ENCODE measurements at places on chromosomes 3 and 15. TPM values are rescaled to one million over a fixed set of nuclear protein-coding genes. Genes with fewer than 3 reads are reported as not detected.

The DNAH1 gene
- total RNA-seq, result 20.1 TPM

The KLHL6 gene
- total RNA-seq, result 4.7 TPM

The RMDN3 gene
- 38.3 TPM for total RNA-seq

DNA sequence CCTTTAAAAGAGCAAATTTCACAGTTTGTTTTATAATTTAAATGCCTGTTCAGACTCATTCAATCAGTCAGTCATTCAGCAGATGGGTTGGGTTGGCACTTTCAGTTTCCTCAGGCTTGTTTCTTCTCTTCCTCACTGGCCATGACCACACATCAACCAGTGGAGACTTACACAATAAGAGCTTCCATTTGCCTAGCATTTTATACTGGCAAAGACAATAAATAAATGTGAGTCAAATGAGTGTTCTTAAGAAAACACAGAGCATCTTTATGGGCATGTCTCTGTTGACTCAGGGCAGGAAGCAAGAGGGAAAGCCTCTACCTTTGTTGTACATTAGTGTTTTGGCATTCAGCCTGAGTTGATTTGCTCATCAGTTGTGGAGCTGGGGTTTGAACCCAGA lies 122.6 kb downstream of the EPHB1 start:
- DNase-seq, result no peak

GRCh38 chr15:75718328-75718727 lies 5.7 kb upstream of the CSPG4 start:
- DNase-seq, result no peak

DNA sequence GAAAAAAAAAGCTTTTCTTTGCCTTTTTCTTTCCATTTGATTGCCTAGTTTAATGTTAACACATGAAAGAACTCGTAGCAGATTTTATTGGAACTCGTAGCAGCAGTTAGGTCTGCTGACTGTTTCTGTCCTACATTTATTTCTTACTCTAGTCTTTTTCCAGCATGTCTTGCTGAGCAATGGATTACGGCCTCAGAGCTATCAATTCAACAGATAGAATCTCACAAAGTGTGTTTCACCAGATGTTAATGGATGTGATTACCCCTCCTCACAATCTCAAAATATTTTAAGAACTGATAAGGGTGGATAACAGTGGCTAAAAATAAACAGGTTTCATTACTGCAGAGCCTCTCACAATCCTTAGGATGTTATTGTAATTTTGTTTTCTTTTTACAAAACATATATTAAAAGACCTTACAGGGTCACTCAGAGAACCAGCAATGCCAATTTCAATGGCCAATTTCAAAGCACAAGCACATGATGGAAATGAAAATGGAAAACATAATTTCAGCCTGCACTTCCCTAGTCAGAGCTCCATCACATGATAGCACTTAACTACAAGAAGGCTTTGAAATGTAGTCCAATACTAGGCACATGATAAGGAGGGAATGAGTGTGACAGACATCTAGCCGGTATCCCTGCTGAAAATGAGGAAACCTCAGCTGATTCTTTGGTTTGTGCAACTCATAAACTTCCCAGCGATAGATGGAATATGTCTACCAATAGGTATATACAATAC lies 838.1 kb upstream of the SEMA6D start:
- no peak for DNase-seq

All from sciatic nerve (tissue), 2 donors.